Retina (tissue), 1 donor: ENCODE measurements at places on chromosomes 5 and 9.

- no peak for DNase-seq
These were observed 36.6 kb downstream of the SLC46A2 start for GRCh38 chr9:112853882-112854585.

- no peak for DNase-seq
These were observed 175.0 kb downstream of the GNAQ start for GRCh38 chr9:77856615-77857014.

DNA sequence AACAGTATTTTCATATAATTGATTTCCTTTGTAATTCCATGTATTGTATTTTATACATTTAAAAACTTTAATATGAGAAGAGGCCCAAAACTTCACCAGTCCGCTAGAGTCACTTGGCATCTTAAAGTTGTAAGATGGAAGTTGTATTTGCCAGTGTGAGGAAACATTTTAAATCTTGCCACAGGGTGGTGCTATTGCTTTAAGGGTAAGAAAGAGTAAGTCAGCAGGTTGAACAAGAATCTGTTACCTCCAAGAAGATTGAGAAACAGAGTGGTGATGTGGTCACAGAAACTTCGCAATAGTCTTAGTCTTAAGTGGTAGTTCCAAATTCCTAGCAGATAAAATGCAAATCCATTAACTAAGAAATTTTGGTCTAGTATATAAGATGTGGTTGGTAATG, 39.8 kb upstream of the RANBP6 start:
- DNase-seq = peak; percentile 8

GRCh38 chr5:24817966-24818365, 173.2 kb upstream of the CDH10 start:
- no peak for DNase-seq

- DNase-seq = no peak
These were observed 3.2 kb downstream of the TNFAIP8 start for GRCh38 chr5:119358901-119359603.

DNA sequence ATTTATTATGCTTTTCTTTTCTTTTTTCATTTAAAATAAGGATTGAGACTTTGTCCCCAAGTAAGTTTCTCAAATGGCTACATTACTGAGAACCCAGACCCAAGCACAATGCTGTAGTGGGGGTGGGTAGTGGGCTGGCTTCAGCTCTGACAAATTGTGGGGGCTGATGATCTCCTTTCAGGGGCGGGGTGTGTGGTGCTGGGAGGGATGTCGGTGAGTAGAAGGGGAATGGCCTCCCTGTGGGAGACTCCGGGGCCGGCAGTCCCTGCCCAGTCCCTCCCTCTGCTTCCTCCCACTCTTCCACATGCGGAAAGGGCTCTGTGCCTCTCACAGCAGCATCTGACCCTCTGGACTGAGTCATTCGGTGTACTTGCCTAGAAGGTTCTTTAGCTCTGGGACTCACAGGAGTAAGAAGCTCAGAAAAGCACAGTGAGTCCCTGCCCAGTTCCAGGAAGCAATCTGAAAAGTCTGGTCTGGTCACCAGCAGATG, 14.3 kb downstream of the CD180 start:
- no peak for DNase-seq

- no peak for DNase-seq
These were observed 260.2 kb upstream of the EFNA5 start for GRCh38 chr5:107930891-107931290.

GRCh38 chr5:172315587-172316493, 32.3 kb upstream of the UBTD2 start:
- DNase-seq = no peak

GRCh38 chr5:132480042-132480441, 10.5 kb downstream of the IRF1 start:
- DNase-seq = no peak

DNA sequence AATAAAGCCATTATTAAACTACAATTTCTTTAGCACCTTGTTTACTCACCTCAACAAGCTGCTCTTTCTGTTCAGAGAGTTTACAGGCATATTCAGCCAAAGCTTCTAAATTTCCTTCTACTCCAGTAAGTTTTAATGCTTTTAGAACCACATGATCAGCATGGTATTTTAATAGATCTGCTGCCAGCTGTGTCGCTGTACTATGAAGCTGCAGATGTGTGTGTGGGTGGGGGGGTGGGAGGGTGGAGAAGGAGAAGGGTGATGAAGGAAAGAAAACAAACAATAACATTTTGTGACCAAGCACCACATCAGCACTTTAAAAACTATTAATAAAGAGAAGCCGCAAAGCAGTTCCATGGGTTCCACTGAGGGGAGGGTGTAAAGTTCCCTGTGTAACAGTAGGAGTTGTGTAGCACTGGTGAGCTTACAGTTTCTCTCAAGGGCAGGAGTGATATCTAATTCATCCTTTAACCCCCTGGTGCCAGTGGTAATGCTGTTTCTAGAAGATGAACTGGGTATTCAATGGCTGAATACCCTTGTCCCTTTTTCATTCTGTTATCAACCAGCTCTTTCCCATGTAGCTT, 38.5 kb downstream of the ABITRAM start:
- no peak for DNase-seq

GRCh38 chr5:90161414-90161813, 248.1 kb downstream of the CETN3 start:
- no peak for DNase-seq

GRCh38 chr5:129945028-129945427, 40.8 kb downstream of the CHSY3 start:
- DNase-seq = no peak

- DNase-seq = no peak
These were observed 80.5 kb upstream of the LMX1B start for GRCh38 chr9:126532951-126533925.

- DNase-seq = peak; percentile 74
These were observed 4.5 kb downstream of the FANCC start for GRCh38 chr9:95313010-95313498.

DNA sequence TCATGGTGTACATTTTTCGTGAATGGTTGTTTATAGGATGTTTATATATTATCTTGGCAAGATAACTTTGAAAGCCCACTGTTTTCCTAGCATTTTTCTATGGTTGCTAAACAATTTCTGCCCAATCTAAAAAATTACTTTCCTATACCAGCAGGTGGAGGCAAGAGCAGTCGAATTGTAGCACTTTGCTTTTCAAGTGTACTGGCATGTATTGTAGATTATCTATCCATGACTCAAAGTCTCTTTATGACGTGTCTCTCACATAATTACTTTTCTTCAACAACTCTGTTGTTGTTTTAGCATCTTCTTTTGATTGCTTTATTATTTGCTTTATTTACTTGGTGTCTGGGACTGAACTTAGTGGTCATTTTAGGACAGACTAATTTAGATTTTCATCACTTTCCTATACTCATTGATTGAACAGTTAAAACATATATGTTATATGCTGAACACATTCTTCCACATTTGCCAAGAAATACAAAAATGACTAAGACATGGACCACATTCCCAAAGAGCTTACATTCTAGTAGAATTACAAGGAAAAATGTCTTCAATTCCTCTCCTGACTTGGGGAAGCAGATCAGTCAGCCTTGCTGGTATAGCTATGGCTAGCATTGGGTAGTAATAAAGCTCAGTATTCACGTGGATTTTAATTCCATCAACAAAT, 20.7 kb downstream of the NLN start:
- DNase-seq = no peak

DNA sequence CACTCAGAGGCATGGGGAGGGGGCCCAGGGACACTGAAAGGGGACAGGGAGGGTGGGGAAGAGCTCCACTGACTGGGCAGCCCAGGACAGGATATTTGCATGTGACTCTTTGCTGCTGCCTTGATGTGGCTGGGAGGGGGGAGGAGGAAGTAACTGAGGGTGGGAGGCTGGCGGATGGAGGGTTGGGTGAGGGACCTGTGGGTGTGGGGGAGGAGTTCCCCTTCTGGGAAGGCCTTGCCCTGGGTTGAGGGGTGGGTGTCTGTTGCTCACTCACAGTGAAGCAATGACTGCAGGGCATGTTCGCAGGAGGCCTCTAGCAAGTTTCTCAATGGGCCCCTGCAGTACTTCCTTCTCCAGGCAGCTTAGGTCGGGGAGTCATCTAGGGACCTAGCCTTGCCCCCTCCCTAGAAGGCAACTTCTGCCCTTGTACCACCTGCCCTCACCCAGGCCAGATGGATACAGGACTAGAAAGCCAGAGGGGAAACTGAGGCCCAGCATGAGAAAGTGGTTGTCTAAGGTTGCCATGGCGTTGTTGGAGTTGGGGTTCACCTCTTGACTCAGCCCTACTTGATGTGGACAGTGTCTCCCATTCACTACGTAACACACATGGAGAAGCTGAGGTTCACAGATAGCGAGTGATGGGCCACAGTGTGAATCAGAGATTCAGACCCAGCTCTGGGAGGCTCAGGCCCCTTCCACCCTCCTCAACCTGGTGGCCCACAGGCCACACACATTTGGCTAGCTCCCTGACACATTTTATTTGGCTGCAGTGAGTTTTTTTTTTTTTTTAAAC, 3.0 kb downstream of the GRK6 start:
- DNase-seq = no peak

GRCh38 chr9:135281791-135282737, 194.6 kb downstream of the OLFM1 start:
- DNase-seq = peak; percentile 28

- DNase-seq = no peak
These were observed at the start of gene S100Z for GRCh38 chr5:76849419-76850291. S100Z (plus strand) TSS chr5:76850014; CDS start chr5:76875360, 25,346 bp downstream.

- DNase-seq = peak; percentile 66
These were observed 1.1 kb downstream of the CRB2 start for GRCh38 chr9:123356851-123357742.

- DNase-seq = no peak
These were observed 11.5 kb downstream of the PTAR1 start for GRCh38 chr9:69748304-69748703.
